Renal pelvis (tissue), 12 donors: ENCODE measurements at places on chromosomes 3 and 15.

- no peak for DNase-seq
Measured at GRCh38 chr3:103693831-103694230, 1259.0 kb downstream of the ZPLD1 start.

DNA sequence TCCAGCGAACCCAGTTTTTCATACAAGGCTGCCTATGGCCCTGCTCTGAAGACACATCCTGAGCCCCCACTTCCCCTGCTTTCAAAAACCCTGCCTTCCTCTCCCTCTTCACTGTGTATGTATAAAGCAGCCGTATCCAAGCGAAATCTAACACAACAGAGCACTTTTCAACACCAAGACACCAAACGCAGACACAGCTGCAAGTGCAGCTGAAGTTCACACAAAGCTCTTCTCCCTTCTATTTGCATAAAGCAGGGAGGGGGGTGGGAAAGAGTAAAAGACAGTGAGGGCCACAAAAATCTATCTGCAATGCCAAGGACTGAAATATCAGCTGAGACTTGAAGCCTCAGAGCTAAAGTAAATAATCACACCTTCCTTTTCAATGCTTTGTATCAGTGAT is 35.1 kb upstream of the CSPG5 start:
- no peak for DNase-seq

DNA sequence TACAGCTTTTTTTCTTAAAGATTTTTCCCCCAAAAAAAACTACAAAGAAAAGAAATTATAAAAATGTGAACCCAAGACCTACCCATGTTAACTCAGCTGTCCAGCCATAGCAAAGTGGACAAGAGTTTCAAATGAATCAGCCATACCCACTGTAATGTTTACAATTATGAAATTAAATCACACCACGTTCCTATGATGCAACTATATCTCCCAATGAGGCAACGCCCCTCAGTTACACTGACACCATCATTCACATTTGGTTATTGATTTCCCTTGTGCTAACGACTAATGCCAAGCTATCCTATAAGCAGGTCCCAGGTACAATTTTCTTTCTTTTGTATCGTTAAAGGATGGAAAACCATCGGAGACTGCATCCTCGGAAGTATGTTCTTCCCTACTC is 115.1 kb upstream of the ICE2 start:
- DNase-seq: no peak

- no peak for DNase-seq
Measured at GRCh38 chr3:157672061-157672460, 168.8 kb upstream of the VEPH1 start.

GRCh38 chr3:27639271-27639670 is 82.9 kb downstream of the EOMES start:
- DNase-seq: no peak
